ENCODE measurements at places on chromosomes 3 and 15. TPM values are rescaled to one million over a fixed set of nuclear protein-coding genes. Genes with fewer than 3 reads are reported as not detected.

GRCh38 chr15:77688693-77689092, 56.0 kb upstream of the LINGO1 start:
- DNase-seq, result no peak
- no peaks in the 10 kb centered on the region for H3K36me3 ChIP-seq
- no peak overlapping the region for H3K27ac ChIP-seq
- H3K4me3 ChIP-seq, result no peak overlapping the region

- H3K4me1 ChIP-seq, result no peaks in the 10 kb centered on the region
- H3K27ac ChIP-seq, result no peak overlapping the region
- no peaks in the 10 kb centered on the region for H3K27me3 ChIP-seq
- no peak for DNase-seq
Measured at GRCh38 chr3:140917772-140918171, 23.9 kb upstream of the SLC25A36 start.

GRCh38 chr15:93200081-93200836, 111.2 kb upstream of the RGMA start:
- H3K4me1 ChIP-seq, result no peaks in the 10 kb centered on the region
- H3K36me3 ChIP-seq, result no peaks in the 10 kb centered on the region
- no peaks in the 10 kb centered on the region for H3K27me3 ChIP-seq
- no peak for DNase-seq
- no peak overlapping the region for H3K27ac ChIP-seq

DNA sequence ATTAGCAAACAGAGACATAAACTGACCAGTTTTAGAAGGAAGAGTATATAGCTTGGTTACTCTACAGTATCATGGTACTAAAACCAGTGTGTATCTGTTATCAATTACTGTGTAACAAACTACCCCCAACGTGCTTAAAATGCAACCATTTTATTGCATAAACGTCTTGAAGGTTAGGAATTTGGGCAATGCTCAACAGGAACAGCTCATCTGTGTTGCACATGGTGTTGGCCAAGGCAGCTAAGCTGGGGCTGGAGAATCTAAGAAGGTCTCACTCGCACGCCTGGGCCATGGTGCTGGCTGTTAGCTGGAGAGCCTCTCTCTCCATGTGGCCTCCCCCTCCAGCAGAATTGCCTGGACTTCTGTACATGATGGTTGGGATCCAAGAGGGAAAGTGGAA, 81.2 kb upstream of the THBS1 start:
- no peak for DNase-seq
- H3K4me3 ChIP-seq, result no peak overlapping the region
- no peaks in the 10 kb centered on the region for H3K36me3 ChIP-seq
- H3K27ac ChIP-seq, result no peak overlapping the region
- H3K27me3 ChIP-seq, result no peaks in the 10 kb centered on the region

The TRAK1 gene
- total RNA-seq, result 29.0 TPM

The TMEM45A gene
- 19.7 TPM for total RNA-seq

The GXYLT2 gene
- 7.4 TPM for total RNA-seq

The SEMA3B gene
- total RNA-seq, result 11.1 TPM

The PLXND1 gene
- total RNA-seq, result 187 TPM

The KNG1 gene
- total RNA-seq, result not detected

The GABRR3 gene
- total RNA-seq, result not detected

Measured in breast epithelium (tissue), 4 donors.